Type B pancreatic cell (in vitro differentiated cells): ENCODE measurements at places on chromosomes 2 and 18. TPM values are rescaled to one million over a fixed set of nuclear protein-coding genes. Genes with fewer than 3 reads are reported as not detected.

CYS1 gene
- 0.79 and 0.94 TPM in 2 replicates for total RNA-seq

MSTN gene
- total RNA-seq = 1.4 TPM in 1 of 2 replicates, not detected in the other

- H3K36me3 ChIP-seq = no peaks in the 10 kb centered on the region
- no peak overlapping the region for H3K4me3 ChIP-seq
- H3K27me3 ChIP-seq = no peaks in the 10 kb centered on the region
- no peak overlapping the region for H3K27ac ChIP-seq
Observed at GRCh38 chr2:132623096-132623839, 46.7 kb downstream of the LYPD1 start.

DNA sequence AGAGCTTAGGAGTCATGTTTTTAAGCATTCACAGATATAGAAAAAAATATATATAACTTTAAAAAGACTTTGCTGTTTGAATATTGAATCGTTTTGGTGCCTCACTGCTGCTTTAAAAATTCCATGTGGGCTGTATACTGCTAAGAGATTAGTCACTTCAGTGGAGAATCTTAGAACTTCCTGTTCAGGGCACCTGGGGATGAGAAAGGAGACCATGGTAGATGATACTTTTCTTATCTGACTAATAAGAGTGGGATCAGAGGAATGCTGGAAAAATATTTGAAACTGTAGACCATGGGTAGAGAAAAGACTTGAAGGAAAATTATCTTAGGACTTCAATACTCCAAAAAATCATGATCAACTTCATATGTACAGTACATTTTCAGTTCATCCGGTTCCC, 442.2 kb upstream of the SETBP1 start:
- H3K27ac ChIP-seq = no peak overlapping the region
- no peaks in the 10 kb centered on the region for H3K4me1 ChIP-seq
- peaks cover 4% of the 10 kb centered on the region for H3K27me3 ChIP-seq
- no peaks in the 10 kb centered on the region for H3K36me3 ChIP-seq

DNA sequence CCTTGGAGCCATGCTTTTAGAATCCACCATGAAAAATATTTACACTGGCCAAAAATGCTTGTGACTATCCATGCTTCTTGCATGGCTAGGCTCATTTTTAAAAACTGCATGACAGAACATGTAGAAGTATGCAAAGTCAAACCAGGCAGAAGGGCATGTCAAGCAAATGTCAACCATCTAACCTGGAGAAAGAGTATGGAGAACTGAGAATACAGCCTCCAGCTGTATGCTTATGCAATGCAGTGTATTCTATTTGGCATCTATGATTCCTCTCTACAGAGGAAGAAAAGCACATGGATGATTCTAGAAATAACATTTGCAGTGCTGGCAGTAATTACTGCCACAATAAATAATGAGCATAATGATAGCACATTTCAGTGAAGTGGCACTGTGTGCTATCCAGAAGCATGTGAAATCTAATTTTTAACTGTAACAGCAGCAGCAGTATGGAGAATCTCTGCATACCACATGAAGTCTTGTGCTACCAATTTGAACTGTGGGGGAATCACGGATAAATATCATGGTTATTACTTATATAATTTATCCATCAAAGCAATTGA, 87.3 kb upstream of the CCDC141 start:
- H3K36me3 ChIP-seq = peaks cover 7% of the 10 kb centered on the region
- H3K4me1 ChIP-seq = peaks cover 4% of the 10 kb centered on the region
- DNase-seq = no peak
- H3K27ac ChIP-seq = no peak overlapping the region
- H3K27me3 ChIP-seq = no peaks in the 10 kb centered on the region
- H3K4me3 ChIP-seq = no peak overlapping the region
